Activated naive CD8-positive, alpha-beta T cell treated with anti-CD3 and anti-CD28 coated beads for 36 hours (primary cell): ENCODE measurements at places on chromosomes 16 and 17.
A peak's percentile ranks its signal among the peaks of the same experiment; 100 is the strongest.

- H3K27ac ChIP-seq: no peak overlapping the region
- H3K27me3 ChIP-seq: no peaks in the 10 kb centered on the region
These were observed 27.2 kb downstream of the PKD1L3 start for GRCh38 chr16:71973001-71973400.

- H3K36me3 ChIP-seq: no peaks in the 10 kb centered on the region
- no peak for DNase-seq
- no peaks in the 10 kb centered on the region for H3K4me1 ChIP-seq
- peaks cover 4% of the 10 kb centered on the region for H3K27me3 ChIP-seq
- H3K27ac ChIP-seq: no peak overlapping the region
These were observed 38.8 kb downstream of the SCPEP1 start for GRCh38 chr17:57016764-57017116.

DNA sequence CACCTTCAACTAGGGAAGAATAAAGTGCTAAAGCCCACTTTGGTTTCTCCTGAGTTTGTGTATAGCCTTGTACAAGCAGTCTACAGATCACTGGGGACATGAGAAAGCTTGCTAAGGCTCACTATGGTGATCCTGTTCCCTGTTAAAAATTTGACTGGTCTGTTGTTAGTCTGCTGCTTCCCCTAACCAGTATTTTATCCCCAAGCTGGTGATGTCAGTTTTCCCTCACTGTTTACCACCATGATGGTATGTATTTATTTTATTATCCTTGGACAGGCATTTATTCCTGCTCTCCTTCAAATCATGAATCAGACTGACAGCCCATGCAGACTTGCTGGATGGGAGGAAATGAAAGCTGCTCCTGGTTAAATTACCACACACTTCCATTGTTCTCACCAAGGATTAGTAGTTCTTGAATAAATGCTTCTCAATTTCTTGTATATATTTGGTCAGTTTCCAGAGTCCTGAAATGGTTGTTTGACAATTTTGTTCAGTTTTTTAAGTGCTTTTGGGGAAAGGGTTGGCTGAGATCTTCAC, 99.6 kb downstream of the CA4 start:
- no peak overlapping the region for H3K4me3 ChIP-seq
- no peak for DNase-seq
- no peaks in the 10 kb centered on the region for H3K27me3 ChIP-seq
- peaks cover 28% of the 10 kb centered on the region for H3K36me3 ChIP-seq
- H3K4me1 ChIP-seq: no peaks in the 10 kb centered on the region

- peak; percentile 73 for DNase-seq
- H3K27ac ChIP-seq: no peak overlapping the region
- H3K4me1 ChIP-seq: peaks cover 37% of the 10 kb centered on the region
- H3K27me3 ChIP-seq: peaks cover 5% of the 10 kb centered on the region
- no peaks in the 10 kb centered on the region for H3K36me3 ChIP-seq
These were observed 5.0 kb downstream of the CX3CL1 start for GRCh38 chr16:57377080-57377841.

DNA sequence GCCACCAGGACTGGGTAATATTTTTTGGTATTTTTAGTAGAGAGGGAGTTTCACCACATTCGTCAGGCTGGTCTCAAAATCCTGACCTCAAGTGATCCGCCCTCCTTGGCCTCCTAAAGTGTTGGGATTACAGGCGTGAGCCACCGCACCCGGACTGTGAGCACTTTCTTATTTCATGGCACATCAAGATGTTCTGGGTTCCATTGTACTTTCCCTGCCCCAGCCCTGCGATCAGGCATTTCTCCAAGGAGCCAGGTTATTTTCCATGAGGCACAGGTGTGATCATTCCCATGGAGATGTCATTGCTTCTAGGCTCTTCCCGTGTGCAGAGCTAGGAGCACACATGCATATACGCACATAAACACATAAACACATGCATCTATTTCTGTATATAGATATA, 2.6 kb upstream of the ANKRD40CL start:
- DNase-seq: no peak
- no peaks in the 10 kb centered on the region for H3K27me3 ChIP-seq
- H3K4me3 ChIP-seq: no peak overlapping the region
- H3K27ac ChIP-seq: no peak overlapping the region
- H3K36me3 ChIP-seq: no peaks in the 10 kb centered on the region
- H3K4me1 ChIP-seq: no peaks in the 10 kb centered on the region

DNA sequence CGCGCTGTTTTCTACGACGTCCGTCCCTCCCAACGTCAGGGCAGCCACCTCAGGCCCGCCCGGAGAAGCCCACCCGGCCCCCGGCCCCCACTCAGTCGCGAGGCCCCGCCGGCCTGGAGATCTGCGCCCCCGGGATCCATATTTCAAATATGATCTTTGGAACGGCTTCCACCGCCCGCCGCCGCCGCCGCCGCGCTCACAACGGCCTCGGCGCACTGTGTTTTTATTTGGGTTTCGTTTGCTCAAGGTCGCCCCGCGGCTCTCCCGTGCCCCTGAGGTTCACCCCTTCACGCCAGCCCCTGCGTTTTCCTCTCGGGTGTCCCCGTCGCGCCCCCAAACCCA, 4.2 kb upstream of the CBX4 start:
- peaks cover 11% of the 10 kb centered on the region for H3K4me1 ChIP-seq
- H3K4me3 ChIP-seq: peak overlapping the region; percentile 48
- H3K27ac ChIP-seq: no peak overlapping the region
- H3K27me3 ChIP-seq: peaks cover 59% of the 10 kb centered on the region

GRCh38 chr17:43822570-43823190, 10.3 kb downstream of the MPP3 start:
- no peaks in the 10 kb centered on the region for H3K27me3 ChIP-seq
- no peak for DNase-seq
- H3K4me1 ChIP-seq: no peaks in the 10 kb centered on the region
- H3K4me3 ChIP-seq: no peak overlapping the region

GRCh38 chr17:48322060-48322459, 108.0 kb downstream of the SKAP1 start:
- DNase-seq: no peak
- H3K36me3 ChIP-seq: no peaks in the 10 kb centered on the region
- peaks cover 3% of the 10 kb centered on the region for H3K4me1 ChIP-seq
- H3K4me3 ChIP-seq: no peak overlapping the region
- H3K27me3 ChIP-seq: no peaks in the 10 kb centered on the region
- H3K27ac ChIP-seq: no peak overlapping the region

DNA sequence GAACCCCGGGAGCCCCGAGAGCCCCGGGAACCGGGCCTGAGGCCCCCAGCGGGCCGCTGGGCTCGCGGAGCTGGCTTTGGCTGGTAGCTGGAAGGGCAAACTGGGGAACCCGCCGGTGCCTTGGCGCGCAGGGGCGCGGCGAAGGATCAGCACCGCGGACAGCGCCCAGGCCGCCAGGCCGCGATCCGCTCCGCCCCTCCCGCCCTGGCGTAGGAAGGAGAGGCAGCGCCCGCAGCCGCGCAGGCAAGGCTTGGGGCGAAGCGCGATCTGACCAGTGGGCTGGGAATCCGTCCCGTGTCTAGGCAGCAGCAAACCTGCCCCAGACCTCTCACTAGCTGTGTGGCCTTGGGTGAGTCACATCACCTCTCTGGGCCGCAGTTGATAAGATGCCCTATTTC, 331 bp upstream of the CCDC92B start:
- no peak overlapping the region for H3K27ac ChIP-seq
- H3K4me1 ChIP-seq: no peaks in the 10 kb centered on the region
- peak; percentile 83 for DNase-seq
- peaks cover 1% of the 10 kb centered on the region for H3K36me3 ChIP-seq
- peaks cover 77% of the 10 kb centered on the region for H3K27me3 ChIP-seq
- no peak overlapping the region for H3K4me3 ChIP-seq

- no peaks in the 10 kb centered on the region for H3K4me1 ChIP-seq
- H3K27ac ChIP-seq: no peak overlapping the region
- no peak for DNase-seq
- no peaks in the 10 kb centered on the region for H3K36me3 ChIP-seq
- no peak overlapping the region for H3K4me3 ChIP-seq
- peaks cover 7% of the 10 kb centered on the region for H3K27me3 ChIP-seq
These were observed 40.1 kb upstream of the C1QL1 start for GRCh38 chr17:45008216-45008615.

GRCh38 chr17:50511058-50511457, 2.8 kb downstream of the MYCBPAP start:
- peak overlapping the region; percentile 18 for H3K4me3 ChIP-seq
- H3K27me3 ChIP-seq: no peaks in the 10 kb centered on the region
- peak; percentile 57 for DNase-seq
- no peaks in the 10 kb centered on the region for H3K36me3 ChIP-seq

DNA sequence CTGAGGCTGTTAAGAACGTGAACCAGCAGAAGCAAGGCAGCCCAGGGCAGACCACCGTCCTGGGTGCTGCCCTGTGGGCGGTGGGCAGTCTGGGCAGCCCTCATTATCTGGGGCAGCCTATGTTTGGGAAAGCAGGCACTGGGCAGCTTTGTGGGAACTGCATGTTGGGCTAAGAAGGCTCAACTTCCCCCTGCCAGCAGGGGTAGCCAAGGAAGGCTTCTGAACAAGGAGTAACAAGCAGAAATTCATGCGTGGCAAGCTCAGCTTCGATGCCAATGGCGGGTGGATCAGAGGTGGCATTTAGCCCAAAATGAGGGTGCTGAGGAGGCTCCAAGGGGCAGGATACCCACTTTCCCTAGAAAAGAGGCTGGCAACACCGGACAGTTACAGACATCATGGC, 42.7 kb upstream of the METRNL start:
- H3K27ac ChIP-seq: no peak overlapping the region
- H3K4me3 ChIP-seq: no peak overlapping the region
- no peak for DNase-seq
- H3K4me1 ChIP-seq: no peaks in the 10 kb centered on the region

- H3K4me3 ChIP-seq: peak overlapping the region; percentile 89
- peak overlapping the region; percentile 97 for H3K27ac ChIP-seq
- peaks cover 54% of the 10 kb centered on the region for H3K36me3 ChIP-seq
- peaks cover 61% of the 10 kb centered on the region for H3K4me1 ChIP-seq
- DNase-seq: peak; percentile 74
These were observed 867 bp upstream of the LIMD2 start for GRCh38 chr17:63700528-63701455.

- peaks cover 14% of the 10 kb centered on the region for H3K36me3 ChIP-seq
- H3K4me3 ChIP-seq: no peak overlapping the region
- no peaks in the 10 kb centered on the region for H3K27me3 ChIP-seq
- peaks cover 15% of the 10 kb centered on the region for H3K4me1 ChIP-seq
- H3K27ac ChIP-seq: no peak overlapping the region
- DNase-seq: no peak
These were observed 29.7 kb downstream of the MGRN1 start for GRCh38 chr16:4654011-4654963.

GRCh38 chr17:48014595-48015111, 22.9 kb downstream of the COPZ2 start:
- H3K4me3 ChIP-seq: no peak overlapping the region
- no peak overlapping the region for H3K27ac ChIP-seq
- H3K4me1 ChIP-seq: peaks cover 16% of the 10 kb centered on the region
- peaks cover 31% of the 10 kb centered on the region for H3K27me3 ChIP-seq

DNA sequence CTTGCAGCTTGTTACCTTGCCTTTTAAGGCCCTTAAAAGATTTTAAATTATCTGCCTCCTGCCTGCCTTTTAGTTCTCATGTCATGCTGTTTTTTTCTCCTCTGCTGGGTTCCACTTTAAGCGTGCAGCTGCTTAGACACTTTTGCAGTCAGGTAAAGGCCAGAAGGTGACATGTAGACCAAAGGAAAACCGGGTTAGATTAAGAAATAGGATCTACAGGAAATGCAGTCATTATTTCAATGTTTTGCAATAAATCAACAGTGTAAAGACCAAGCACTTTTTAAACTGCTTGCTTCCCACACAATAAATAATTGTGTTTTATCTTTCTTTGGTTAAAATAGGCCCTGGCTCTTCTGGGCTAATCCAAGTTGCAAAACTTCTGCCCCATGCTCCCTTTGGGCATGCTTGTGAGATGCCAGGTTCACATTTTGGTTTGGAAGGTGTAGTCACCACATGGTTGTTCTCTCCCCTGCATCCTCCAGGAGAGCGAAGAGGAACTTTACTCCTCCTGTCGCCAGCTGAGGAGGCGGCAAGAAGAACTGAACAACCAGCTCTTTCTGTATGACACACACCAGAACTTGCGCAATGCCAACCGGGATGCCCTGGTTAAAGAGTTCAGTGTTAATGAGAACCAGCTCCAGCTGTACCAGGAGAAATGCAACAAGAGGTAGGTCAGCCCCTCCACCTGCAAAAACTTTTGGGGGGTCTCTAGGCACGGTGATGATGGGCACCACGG, 54.9 kb downstream of the SDR42E1 start:
- no peak overlapping the region for H3K27ac ChIP-seq
- H3K4me3 ChIP-seq: no peak overlapping the region
- H3K4me1 ChIP-seq: no peaks in the 10 kb centered on the region
- no peaks in the 10 kb centered on the region for H3K36me3 ChIP-seq

DNA sequence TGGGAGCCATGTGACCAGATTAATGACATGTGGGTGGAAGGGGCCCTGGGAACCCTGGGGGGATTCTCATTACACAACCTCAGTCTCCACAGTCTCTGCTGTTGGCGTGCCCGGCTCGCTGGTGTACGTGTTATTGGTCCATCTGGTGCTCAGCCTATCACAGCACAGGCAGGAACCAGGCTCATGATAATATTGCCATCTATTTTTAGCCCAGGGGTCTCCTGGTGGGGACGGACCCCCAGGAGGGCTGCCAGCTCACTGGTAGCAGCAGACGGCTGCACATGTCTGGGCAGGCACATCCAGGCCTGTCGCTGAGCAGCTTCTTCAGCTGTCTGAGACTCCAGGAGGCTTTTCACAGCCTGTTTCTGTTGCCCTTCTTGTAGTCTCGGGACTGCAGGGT, 123.8 kb downstream of the RAB11FIP4 start:
- peaks cover 7% of the 10 kb centered on the region for H3K36me3 ChIP-seq
- peaks cover 28% of the 10 kb centered on the region for H3K4me1 ChIP-seq
- no peak overlapping the region for H3K4me3 ChIP-seq
- DNase-seq: no peak

- H3K27me3 ChIP-seq: no peaks in the 10 kb centered on the region
- no peak for DNase-seq
- H3K36me3 ChIP-seq: peaks cover 30% of the 10 kb centered on the region
- H3K4me1 ChIP-seq: peaks cover 47% of the 10 kb centered on the region
- H3K4me3 ChIP-seq: peak overlapping the region; percentile 91
These were observed 525 bp downstream of the CD2BP2 start for GRCh38 chr16:30354423-30355143.

DNA sequence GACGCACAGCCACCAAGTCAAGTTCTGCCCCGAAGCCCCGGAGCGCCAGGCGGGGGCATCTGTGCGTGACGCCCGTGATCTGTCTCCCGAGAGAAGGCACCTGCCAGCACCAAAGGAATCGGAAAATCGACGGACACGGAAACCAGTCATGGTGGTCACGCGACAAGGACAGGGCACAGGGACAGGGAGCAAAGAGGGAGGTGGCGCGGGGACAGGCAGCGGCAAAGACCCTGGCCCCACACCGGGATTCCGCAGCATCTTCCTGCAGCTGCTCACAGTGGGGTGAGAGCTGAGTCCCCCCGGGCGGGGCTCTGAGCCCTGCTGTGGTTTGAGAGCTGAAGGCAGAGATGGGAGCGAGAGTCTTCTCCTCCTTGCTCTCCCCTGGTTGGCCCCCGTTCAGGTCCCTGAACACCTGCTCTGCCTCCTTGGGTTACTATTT, 56.4 kb downstream of the ABR start:
- no peaks in the 10 kb centered on the region for H3K36me3 ChIP-seq
- H3K4me1 ChIP-seq: peaks cover 6% of the 10 kb centered on the region
- peaks cover 6% of the 10 kb centered on the region for H3K27me3 ChIP-seq

DNA sequence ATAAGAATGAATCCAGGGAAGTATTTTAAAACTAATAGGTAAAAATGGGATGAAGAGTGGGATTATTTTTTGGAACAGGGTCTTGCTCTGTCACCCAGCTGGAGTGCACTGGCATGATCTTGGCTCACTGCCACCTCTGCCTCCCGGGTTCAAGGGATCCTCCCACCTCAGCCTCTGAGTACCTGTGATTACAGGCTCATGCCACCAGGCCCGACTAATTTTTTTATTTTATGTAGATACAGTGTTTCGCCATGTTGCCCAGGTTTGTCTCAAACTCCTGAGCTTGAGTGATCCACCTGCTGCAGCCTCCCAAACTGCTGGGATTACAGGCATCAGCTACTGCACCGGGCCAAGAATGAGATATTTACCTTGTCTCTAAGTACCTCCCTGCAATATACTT, 22.1 kb downstream of the NSMCE1 start:
- H3K36me3 ChIP-seq: peaks cover 64% of the 10 kb centered on the region
- H3K4me3 ChIP-seq: no peak overlapping the region
- no peak for DNase-seq
